Type B pancreatic cell (in vitro differentiated cells): ENCODE measurements at places on chromosomes 11 and 22. TPM values are rescaled to one million over a fixed set of nuclear protein-coding genes. Genes with fewer than 3 reads are reported as not detected.

Gene MPEG1
- not detected in 2 replicates for total RNA-seq

- DNase-seq = no peak
Observed at GRCh38 chr11:72119198-72119597, 6.7 kb upstream of the ANAPC15 start.

GRCh38 chr11:13206086-13206640 is 71.4 kb upstream of the BMAL1 start:
- no peak for DNase-seq

GRCh38 chr11:65310736-65311135 is 3.9 kb upstream of the CDC42EP2 start:
- no peak for DNase-seq

- no peak for DNase-seq
Observed at GRCh38 chr22:35319244-35319985, 19.7 kb downstream of the TOM1 start.

DNA sequence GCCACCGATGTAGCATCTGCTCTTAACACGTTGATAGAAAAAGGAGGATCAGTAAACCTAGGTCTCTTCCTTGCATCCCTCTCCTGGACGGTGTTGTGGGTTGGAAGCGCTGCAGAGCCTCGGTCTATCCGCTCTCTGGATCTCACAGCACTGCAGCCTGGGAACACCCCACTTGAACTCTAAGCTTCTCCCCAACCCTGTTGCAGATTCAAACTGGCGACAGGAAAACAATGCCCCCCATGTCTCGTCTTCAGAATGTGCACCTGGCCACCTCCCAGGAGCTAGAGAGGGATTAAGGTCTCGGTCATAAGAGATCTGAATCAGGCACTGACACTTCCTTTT is 454 bp downstream of the TMEM218 start:
- DNase-seq = no peak

GRCh38 chr11:97290464-97291041 is 900.7 kb downstream of the JRKL start:
- no peak for DNase-seq
